ENCODE measurements at places on chromosomes 6 and 20. TPM values are rescaled to one million over a fixed set of nuclear protein-coding genes. Genes with fewer than 3 reads are reported as not detected.
A peak's percentile ranks its signal among the peaks of the same experiment; 100 is the strongest.

Gene NOX3
- total RNA-seq, result not detected

Gene MMS22L
- total RNA-seq, result 12.3 TPM

Gene ANKRD66
- total RNA-seq, result not detected

Gene HLA-DMA
- total RNA-seq, result 1.2 TPM

Gene SRC
- 4.1 TPM for total RNA-seq

Gene RFX6
- not detected for total RNA-seq

Gene EEF1A2
- 5.0 TPM for total RNA-seq

Gene TMC2
- total RNA-seq, result not detected

Gene GPR6
- not detected for total RNA-seq

Gene NKAIN4
- not detected for total RNA-seq

Gene HEY2
- total RNA-seq, result not detected

Gene TSBP1
- total RNA-seq, result not detected

Gene CCDC167
- total RNA-seq, result 24.5 TPM

Gene KCNS1
- 0.33 TPM for total RNA-seq

Gene OSTM1
- total RNA-seq, result 31.1 TPM

Gene COX7A2
- 324 TPM for total RNA-seq

GRCh38 chr6:76706086-76706485, 633.6 kb upstream of the IMPG1 start:
- no peak for DNase-seq

- DNase-seq, result no peak
Observed at GRCh38 chr20:37261714-37262113, at the start of gene GHRH. Gene GHRH (minus strand): TSS chr20:37261814. CDS start chr20:37256889, 4,925 bp downstream.

GRCh38 chr6:157659536-157660271, 163.3 kb upstream of the SNX9 start:
- DNase-seq, result peak; percentile 65

DNA sequence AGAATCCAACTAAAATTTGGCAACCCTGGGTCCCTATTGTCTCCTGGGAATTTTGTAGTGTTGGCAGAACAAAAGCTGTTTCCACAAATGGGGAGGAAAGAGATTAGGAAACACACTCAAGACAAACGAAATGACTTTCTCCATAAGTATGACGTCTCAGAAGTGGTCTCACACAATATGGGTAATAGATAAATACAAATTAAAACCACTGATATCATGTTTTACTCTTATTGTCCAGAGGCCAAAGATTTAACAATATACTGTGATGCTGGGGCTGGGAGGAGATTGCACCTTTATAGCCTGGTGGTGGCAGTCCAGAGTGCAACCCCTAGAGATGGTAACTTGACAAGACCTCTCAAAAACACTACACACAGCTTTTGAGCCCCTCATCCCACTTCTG, 18.6 kb downstream of the FKBP1A start:
- peak; percentile 73 for DNase-seq

DNA sequence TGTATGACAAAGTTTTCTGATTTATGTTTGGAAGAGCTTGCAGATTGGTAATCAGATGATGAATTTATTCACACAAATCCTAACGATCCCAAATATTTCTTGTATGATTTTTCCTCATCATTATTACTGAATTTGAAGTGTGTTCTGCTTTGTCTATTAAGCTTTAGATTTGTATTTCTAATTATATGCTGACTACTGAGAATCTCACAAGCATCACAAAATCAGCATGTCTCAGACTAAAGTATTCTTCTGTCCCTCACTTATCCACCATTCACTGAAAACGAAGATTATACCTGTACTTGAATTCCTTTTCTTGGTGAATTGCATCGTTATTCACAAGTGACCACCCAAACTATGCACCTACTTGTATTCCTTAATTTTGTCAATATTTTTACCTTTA, 796.3 kb upstream of the MAP3K7 start:
- no peak for DNase-seq

DNA sequence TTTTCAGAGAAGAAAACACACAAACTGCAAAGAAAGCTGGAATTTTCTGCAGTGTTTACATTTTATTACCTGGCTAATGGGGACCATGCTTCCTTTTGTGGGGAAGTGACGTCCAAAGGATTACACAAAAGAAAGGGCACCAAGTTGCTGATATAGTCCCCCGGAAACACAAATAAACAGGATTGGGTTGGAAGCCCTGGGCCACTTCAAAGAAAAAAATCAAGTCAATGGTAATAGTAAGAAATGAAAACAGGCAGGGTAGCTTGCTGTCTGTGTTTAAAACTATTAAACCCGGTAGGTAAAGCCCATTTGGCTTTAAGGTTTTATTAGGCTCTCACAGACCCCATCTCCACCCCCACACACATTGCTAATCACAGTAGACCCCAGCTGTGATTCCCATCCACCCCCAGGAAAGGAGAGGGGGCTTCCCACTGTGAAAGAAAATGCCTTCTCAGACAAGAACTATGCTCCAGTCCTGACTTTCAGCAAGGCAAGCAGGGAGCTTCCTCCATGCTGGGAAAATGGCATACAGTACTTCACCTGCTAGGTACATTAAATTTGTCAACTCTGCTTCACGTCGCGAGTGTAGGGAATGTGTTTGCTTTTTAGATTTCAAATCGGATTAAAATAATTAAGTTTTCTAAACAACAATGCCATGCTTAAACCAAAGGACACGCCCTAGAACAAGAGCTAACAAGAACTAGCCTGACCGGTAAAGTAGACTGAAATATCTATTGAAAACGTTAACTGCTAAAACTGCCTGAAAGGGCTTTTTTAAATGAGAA, 1.1 kb downstream of the PERP start:
- peak; percentile 35 for DNase-seq

- peak; percentile 88 for DNase-seq
Observed at GRCh38 chr6:45714741-45715507, 300.7 kb downstream of the CLIC5 start.

DNA sequence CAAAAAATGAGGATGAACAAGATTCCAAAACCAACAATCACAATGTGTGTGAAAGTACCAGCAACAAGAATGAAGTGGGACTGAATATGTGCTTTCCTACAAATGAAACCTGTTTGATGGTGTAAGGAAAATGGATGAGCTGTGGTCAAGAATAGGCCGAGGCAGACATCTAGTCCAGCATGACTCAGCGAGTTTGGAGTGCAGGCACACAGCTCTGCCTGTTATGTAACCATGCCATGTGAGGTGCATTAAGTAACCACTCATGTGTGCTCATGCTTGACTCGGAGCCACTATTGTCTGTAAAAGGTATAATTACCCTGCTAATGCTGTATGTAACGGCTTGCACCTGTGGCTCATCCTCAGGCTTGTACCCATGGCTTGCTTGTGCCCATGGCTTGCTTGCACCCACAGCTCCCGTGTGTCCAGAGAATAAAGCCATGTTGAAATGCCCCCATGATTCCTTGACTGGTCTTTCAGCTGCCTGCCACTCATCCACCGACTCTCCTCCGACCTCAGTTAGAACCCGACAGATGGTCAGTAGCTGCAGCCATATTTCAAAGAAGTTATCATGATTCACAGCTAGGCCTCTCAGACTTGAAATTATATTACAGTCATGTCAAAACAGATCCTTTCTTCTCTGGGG, 98.7 kb downstream of the BACH2 start:
- DNase-seq, result no peak

DNA sequence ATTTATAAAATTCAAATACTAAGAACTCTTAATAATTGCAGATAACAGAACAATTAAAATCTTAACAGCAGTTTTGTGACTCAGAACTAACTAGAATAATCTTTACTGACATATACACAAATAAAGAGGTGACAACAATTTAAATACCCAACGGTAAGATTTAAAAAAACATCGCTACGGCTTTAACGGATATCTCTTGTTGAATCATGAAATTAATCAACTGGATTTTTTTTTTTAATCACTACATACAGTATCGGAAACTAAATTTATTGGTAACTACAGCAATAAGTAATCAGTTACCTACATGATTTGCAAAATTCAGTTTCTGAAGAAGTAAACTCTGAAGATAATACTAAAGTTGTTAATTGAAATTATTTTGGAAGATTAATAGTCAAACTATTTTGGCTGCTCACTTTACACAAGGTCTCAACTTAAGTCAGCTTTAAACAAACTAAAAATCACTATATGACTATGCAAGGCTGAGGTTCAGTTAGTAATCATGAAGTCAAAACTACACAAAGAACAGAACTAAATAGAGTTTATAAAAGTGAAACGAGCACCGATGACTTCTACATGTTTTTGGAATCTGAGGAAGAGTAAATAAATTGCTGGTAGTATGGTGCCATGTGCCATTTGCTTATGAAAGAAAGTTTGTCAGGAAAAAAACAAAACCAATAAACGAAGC, 128.8 kb downstream of the HUS1B start:
- no peak for DNase-seq

GRCh38 chr6:45378334-45378926, 696 bp upstream of the SUPT3H start:
- peak; percentile 66 for DNase-seq

- no peak for DNase-seq
Observed at GRCh38 chr20:43241057-43241702, 51.5 kb upstream of the PTPRT start.

DNA sequence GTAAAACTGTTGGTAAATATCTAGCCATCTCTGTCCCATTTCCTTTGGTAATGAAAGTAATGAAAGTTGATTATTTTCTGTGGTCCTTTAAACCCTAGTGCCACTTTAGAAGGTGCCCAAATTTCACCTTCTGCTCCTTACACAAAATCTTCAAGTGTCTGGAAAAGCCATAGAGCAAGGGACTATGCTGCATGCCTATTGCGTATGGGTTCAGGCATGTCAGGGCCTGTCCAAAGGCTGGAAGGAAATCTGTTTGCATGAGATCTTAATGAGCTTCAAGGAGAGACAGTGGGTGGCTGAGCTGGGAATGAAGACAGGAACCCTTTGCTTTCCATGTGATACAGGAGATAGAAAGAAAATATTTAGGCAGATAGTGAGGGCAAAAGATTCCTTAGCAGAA, 66.6 kb upstream of the CCN6 start:
- peak; percentile 39 for DNase-seq

DNA sequence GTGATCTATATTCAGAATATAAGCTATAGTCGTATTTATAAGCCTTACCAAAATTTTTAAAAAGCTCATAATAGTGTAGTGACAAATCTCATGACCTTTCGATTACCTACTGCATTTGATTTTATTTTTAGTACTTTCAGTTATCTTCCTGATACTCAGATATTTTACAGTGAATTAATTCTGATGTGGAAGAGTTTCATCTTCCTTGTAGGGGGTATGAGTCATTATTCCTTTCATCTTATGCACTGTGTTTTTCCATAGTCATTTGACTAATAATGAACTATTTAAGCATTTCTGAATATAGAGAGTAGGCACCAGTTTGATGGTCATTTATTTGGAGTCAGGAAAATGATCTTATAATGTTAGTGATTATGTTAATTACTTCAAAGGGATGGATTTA, 36.4 kb downstream of the HDGFL1 start:
- DNase-seq, result no peak

DNA sequence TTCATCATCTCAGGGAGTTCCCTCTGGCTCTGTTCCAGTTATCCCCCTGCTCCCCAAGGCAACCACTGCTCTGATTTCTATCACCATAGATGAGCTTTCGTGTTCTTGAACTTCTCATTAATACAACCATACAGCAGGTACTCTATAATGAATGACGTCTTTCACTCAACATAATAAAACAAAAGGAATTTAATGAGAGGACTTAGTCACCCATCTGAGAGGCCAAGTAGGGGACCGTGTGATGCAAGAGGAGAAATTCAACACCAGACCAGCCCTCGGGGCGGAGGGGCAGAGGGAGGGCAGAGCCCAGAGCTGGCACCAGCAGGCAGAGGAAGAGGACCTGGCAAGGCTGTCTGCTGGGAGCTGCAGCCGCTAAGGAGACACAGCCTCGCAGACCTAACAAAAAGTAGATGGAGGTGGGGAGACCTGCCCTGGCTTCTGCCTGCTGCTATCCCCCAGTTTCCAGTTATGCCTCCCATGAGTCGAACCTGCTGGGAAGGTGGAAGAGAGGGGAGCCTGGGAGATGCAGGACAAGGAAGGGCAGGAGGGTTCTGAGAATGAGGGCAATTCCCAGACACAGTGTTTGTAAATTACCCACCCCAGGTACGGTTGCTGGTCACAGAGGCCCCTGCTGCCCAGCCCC, 13.8 kb downstream of the CCN5 start:
- DNase-seq, result peak; percentile 85

DNA sequence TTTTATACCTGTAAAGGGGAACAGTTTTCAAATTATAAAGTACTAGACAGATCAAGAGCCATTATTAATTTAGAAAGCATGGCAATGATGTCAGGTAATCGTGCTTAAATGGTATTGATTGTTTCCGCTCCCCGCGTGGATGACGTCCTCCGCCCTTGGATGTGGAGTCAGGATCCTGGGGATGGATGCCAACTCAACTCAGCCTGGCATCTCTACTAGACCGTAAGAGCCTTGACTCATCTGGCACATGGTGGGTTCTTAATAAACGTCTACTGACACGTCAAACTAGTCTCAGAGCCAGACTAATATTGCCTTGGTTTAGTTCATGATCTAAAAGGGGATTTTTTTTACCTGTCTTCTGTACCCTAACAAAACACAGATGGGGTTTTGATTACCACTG, 80.2 kb downstream of the LRFN2 start:
- DNase-seq, result no peak

DNA sequence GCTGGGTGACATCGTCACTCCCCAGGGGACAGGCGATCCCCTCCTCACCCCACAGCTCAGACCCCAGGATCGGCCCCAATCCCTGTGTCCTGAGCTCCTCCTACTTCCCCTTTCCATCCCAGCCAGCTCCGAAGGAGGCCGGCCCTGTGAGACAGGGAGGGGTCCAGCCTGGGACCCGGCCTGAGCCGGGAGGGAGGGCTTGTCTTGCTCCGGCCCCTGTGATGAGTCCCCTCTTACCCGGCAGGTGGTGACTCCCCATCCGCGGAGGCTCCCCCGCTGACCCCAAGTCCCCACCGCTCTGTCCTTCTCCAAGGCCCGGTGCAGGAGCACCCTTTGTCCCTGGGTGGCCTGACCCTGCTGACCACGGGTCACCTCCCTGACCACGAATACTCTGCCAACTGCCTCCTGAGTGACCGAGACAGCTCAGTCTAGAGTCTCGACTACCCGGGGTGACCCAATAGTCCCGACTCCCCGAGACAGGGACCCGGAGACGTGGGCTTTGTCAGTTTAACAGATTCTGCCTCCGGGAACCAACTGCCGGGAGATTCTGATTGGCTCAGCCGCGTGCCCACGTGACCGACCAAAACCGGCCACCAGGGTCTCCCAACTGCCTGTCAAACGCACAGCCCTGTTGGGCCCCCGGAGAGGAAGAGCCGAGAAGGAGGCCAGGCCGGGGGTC, 187.4 kb upstream of the PROKR2 start:
- peak; percentile 53 for DNase-seq
